ENCODE measurements at places on chromosomes 13 and 19. TPM values are rescaled to one million over a fixed set of nuclear protein-coding genes. Genes with fewer than 3 reads are reported as not detected.

PTH2 gene
- total RNA-seq, result not detected

C13orf42 gene
- not detected for total RNA-seq

SLAIN1 gene
- 0.65 TPM for total RNA-seq

BRME1 gene
- 0.37 TPM for total RNA-seq

MBD3L3 gene
- total RNA-seq, result not detected
